CD4-positive, alpha-beta T cell treated with Interleukin-2 at 100 ng/mL for 4 hours (primary cell): ENCODE measurements at places on chromosomes 2 and 18.

DNA sequence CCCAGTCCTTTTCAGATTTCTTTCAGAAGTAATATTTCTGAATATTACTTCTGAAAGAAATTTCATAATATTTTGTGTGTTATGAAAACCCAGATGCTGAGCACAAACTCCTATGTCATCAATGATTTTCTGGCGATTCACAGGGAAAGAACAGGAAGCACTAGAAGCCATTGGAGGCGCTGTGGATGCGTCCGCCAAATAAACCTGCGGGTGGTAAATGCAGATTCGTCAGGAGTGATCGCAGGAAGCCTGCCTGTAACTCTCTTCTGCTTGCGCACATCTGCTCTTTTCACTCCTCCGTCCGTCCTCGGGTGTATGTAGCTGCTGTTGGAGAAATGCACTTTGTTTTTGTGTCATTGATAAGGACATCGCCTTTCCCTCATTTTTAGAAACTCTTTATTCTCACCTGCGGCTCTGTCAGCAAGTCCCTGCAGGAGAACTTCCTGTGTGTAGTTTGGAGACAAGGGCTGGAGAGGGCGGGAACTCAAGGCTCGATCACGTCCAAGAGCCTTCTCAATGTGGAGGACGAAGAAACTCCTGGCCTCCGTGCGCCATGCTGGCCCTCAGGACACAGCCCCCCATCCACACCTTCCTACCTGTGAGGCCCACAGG is 483.8 kb downstream of the GALR1 start:
- DNase-seq: no peak

DNA sequence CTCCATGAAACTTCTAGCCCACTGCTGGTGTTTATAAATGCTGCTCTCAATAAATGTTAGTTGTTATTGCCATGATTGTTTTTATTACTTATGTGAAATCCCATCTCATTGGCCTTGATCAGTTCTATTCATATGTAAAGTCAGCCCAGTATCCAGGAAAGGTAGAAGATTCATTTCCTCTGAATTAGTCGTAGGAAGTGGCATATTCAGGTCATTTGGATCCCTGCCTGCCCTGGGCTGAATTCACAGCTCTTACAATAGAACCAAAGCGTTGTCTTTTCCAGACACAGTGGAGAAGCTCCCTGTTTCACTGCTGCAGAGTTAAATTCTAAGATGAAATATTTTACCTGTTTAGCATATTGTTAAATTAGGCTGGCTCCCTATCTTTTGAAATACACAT is 70.3 kb downstream of the MAIP1 start:
- DNase-seq: no peak

GRCh38 chr2:3135676-3136075 is 241.9 kb downstream of the EIPR1 start:
- no peak for DNase-seq

DNA sequence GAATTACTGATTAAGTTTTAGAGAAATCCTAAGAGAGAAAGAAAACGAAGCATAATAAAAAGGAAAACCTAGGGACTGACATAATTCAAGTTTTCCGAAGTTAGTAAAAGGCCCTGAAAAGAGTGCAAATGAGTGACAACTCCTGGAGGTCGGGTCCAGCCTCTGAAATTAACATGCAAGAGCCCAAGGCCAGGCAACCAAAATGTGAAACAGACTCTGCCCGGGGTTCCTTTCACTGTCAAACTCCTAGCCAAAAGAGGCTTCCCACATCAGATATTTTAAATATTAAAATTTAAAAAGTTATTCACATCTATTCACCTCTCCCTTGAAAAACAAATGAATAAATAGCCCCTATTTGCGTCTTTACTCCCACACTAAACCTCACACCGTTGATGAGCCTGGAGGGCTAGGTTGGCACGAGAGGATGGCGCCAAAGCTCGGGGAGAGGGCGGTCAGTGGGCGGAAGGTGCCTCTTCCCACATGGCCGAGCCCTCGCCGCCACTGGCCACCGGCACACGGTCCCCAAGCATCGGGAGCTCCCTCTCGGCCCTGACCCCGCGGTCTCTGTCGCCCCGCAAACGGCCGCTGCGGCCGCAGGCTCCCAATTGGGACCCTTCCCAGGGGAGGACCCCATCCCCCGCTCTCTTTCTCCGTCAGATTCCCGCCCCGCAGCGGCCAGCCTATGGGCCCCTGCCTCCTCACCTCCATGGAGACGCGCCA is 630 bp downstream of the PPM1G start:
- DNase-seq: no peak

GRCh38 chr2:221267773-221268425 is 304.2 kb downstream of the EPHA4 start:
- no peak for DNase-seq

DNA sequence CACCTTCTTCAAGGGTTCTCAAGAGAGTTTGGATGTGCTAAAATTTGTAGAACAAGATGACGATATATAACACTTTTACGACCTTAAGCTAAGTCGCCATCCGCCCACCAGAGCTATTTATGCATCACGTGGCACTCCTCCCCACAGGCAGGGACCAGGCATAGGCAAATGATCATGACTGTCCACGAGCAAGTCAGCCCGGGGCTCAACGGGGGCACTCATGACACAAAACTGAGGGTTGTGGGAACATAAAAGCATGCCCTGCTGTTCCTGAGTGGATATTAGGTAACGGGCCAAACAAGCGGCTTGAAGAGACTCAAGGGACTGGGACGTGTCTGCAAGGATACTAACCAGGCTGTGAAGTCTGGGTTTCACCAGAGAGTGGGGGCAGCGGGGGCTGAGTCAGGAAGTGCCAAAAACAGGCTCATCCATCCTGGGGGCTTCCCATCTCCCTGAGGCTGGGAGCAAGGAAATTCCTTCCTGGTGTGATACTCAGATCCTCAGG is 58.1 kb downstream of the FAM178B start:
- DNase-seq: no peak

DNA sequence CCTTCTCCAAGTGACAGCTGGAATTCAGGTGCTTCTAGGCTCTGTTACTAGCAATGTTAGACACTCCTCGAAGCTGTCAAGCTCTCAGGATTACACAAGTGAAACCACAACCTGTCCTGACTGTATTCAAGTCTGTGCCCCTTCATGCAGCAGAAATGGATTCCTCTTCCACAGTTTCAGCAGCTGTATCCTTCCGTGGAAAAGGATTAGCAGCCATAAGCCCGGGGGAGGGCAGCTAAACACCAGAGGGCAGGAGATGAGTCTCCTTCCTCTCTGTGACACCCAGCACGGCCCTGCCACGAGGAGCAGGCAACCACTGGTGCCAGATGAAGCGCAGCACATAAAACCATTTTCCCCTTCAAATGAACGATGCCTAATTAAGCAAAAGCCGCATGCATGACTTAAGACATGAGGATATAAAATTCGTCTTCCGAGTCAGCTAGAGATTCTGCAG is 1.2 kb downstream of the ST3GAL5 start:
- DNase-seq: peak; percentile 60

- DNase-seq: no peak
Measured at GRCh38 chr2:81097361-81097760, 792.8 kb upstream of the LRRTM1 start.

DNA sequence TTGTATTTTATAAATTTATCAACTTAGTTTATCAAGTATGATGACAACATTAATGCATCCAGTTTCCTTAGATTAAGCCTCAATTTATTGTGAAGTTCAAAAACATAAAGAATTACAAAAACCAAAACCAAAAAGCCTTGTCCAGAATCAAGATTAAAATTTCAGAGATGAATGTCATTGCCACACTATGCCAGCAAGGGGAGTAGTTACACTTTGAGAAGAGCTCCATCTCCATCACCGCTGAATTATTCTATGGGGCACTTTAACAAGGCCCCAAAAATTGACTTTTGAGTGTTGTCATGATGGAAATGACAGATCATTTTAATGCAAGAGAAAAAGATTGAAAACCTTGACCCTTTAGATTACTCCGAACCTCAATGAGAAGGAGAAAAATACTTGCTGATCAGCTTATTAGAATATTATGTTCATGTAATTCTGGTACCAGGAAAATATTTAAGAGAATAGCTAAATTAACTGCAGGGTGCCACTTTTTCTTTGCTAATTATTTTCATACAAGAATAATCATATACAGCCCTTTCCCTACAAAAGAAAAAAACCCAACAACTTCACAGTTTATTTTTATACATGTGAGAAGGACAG is 152.5 kb upstream of the AQP4 start:
- no peak for DNase-seq

DNA sequence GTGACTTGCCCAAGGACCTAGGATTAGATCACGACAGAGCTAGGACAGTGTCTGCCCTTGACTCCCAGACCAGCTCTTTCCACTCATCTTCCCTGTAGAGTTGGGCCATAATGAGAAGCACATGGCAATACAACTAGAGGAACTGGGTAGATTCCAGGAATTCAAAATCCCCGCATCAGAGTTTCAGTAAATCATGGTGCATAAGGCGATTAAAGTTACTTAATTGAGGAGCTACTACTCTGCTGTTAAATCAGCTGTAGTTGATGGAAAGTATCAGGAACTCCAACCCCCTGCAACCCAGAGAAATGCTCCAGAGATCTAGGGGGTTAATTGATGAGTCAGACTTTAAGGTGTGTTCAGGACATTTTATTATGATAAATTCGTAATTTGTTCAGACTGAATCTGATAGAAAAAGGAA is 5.7 kb downstream of the ANTXR1 start:
- DNase-seq: no peak

DNA sequence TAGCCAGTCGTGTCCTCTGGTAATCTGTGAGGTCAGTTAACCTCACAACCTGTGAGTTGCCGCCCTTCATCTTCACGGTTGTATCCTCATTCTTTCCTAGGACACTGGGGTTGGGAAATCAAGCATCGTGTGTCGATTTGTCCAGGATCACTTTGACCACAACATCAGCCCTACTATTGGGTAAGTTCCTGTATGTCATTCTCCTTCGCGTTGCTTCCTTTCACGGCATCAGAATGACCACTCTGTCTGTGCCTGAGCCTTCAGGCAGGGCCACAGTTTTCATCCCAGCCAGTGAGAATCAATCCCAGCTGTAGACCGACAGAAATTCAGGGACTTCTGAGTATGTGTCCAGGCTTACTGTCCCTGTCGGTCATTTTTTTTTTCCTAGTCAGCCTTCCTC is 67.1 kb downstream of the RAB31 start:
- DNase-seq: no peak

- no peak for DNase-seq
Measured at GRCh38 chr2:145598434-145598833, 1078.5 kb upstream of the ZEB2 start.

GRCh38 chr2:149561309-149561926 is 26.2 kb downstream of the MMADHC start:
- DNase-seq: peak; percentile 62

DNA sequence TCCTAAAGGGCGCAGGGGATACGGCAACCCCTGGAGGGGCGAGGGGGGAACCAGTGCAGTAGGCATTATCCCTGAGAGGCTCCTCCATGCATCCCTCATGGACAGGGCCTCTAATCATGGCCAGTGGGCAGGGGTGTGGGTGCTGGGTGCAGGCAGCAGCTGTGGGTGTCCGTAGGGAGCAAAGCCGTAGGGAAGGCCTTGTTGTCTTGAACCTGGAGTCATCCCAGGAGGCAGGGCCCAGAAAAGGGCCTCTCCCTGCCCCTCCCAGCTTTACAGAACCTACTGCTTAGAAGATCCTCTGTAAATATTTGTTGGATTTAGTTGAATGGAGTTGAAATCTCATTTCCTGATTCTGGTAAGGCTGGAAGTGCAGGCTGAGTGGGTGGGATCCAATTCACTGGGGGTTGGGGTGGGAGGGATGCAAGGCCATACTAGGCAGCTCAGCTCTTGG is 207.0 kb upstream of the HAAO start:
- no peak for DNase-seq

DNA sequence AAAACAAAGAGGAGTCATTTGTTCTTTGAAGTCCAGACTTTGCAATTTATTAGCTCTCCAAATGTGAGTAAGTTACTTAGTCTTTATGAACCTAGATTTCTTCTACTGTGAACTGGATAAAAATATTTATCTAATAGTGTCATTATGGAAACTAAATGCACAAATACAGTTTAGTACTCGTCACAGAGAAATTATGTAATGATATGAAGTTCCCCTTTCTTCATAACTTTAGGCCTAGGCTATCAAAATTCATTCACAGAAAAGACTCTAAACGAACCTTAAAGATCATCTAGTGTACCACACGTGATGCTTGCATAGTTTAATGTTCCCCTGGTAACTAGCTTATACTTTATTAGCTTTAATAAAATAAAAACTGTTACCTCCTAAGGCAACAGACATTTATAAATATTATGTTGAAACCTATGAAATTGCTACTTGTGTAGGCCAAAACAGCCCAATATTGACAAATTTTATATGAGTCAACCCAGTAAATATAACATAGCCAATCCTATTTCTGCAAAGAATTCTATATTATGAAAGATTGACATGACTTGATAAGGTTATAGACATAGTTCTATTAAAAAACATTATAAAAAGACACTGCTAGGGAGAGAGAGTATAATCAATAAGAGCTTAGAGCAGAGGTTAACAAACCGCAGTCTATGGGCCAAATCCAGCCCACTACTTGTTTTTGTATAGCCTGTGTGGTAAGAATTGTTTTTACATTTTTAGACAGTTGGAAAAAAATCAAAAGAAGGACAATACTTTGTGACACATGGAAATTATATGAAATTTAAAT is 44.9 kb upstream of the ITPRID2 start:
- DNase-seq: no peak

GRCh38 chr2:224909885-224910573 is 132.2 kb downstream of the DOCK10 start:
- DNase-seq: peak; percentile 60

- no peak for DNase-seq
Measured at GRCh38 chr18:3619222-3619621, 169.2 kb downstream of the TGIF1 start.

- no peak for DNase-seq
Measured at GRCh38 chr2:241837197-241837965, 21.3 kb downstream of the PDCD1 start.

- DNase-seq: no peak
Measured at GRCh38 chr2:169619946-169620345, 35.8 kb downstream of the PPIG start.

- no peak for DNase-seq
Measured at GRCh38 chr18:31206787-31207381, 44.2 kb upstream of the DSC1 start.
